ENCODE measurements at places on chromosomes 12 and 14. TPM values are rescaled to one million over a fixed set of nuclear protein-coding genes. Genes with fewer than 3 reads are reported as not detected.

The CHFR gene
- 7.1 TPM for total RNA-seq

GRCh38 chr12:89695100-89695499, 13.5 kb downstream of the ATP2B1 start:
- H3K27ac ChIP-seq = no peak overlapping the region
- no peaks in the 10 kb centered on the region for H3K36me3 ChIP-seq
- no peaks in the 10 kb centered on the region for H3K27me3 ChIP-seq

DNA sequence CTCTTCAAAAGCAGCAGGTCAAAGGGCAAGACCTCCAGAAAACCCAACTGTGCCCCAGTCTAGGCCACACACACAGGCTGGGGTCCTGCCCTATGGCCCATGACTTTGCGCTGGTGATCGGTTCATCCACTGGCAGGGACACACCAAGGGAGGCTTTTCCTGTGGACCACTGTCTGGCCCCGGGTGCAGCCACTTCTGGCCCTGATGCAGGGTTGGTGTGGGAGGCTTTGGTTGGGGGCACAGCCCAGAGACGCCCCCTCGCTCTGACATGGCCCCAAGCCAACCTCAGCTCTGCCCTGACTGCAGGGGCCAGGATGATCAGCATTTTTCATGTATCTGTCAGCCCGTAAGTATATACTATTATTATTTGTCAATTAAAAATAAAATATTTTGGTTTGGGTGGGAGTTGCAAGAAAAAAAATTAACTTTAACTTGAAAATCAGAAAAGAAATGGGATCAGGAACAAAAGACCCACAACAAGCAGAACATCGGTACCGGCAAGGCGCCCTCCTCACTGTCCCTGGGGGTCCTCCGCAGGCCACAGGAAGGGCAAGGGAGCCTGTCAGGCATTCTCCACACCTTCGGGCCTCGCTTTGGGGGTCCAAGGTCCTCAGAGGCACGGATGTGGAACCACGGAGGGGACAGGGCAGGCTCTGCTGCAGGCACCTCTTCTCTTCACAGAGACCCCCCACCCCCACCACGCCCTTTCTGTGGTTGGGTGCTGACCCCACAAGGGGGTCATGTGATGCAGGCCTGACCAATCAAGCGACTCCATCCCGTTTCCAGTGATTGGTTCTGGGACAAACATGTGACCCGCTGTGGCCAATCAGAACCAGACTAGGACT, 181.5 kb upstream of the SFSWAP start:
- no peaks in the 10 kb centered on the region for H3K27me3 ChIP-seq
- H3K27ac ChIP-seq = no peak overlapping the region
- no peaks in the 10 kb centered on the region for H3K36me3 ChIP-seq
- DNase-seq = no peak
- H3K4me1 ChIP-seq = no peaks in the 10 kb centered on the region

The OVCH1 gene
- total RNA-seq = not detected

GRCh38 chr12:122732170-122732569, 1.5 kb upstream of the HCAR1 start:
- no peaks in the 10 kb centered on the region for H3K4me1 ChIP-seq
- H3K27me3 ChIP-seq = no peaks in the 10 kb centered on the region
- no peak overlapping the region for H3K4me3 ChIP-seq
- H3K27ac ChIP-seq = no peak overlapping the region
- no peak for DNase-seq

- H3K27me3 ChIP-seq = no peaks in the 10 kb centered on the region
- H3K4me3 ChIP-seq = no peak overlapping the region
- no peak for DNase-seq
- no peak overlapping the region for H3K27ac ChIP-seq
Observed at GRCh38 chr12:28051516-28052354, 79.2 kb upstream of the PTHLH start.

The BCL11B gene
- 2.6 TPM for total RNA-seq

DNA sequence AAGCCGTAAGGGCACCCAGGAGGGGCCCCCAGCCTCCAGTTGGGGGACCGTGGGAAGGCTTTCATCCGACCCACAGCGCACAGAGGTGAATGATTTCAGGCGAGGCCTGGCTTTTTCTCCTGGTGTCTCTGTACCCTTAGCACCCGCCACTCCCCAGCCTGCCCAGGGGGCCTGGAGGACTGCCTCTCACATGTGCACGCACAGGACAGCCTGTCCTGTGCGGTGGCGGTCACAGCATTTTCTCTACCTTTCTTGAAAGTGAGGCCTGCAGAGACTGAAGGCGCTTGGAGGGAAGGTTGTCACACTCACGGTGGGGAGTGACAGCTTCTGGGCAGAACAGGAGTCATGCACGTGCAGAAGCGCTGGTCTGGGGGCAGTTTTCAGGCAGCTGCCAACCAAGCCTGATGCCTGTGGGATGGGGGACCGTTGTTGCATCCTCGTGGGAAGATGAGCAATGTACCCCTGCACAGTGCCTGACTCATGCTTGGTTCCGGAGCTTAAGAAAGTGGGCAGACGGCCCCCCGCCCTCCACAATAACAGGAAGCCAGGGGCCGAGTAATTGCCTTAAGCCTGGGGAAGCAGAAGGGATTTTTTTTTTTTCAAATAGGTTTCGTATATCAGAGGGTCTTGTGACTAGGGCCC, 148.1 kb downstream of the TSPAN9 start:
- H3K4me1 ChIP-seq = peaks cover 15% of the 10 kb centered on the region
- peak; percentile 74 for DNase-seq

- H3K27me3 ChIP-seq = no peaks in the 10 kb centered on the region
- no peaks in the 10 kb centered on the region for H3K36me3 ChIP-seq
- no peak for DNase-seq
- no peaks in the 10 kb centered on the region for H3K4me1 ChIP-seq
- H3K4me3 ChIP-seq = no peak overlapping the region
Observed at GRCh38 chr12:13436182-13436581, 239.7 kb downstream of the EMP1 start.

DNA sequence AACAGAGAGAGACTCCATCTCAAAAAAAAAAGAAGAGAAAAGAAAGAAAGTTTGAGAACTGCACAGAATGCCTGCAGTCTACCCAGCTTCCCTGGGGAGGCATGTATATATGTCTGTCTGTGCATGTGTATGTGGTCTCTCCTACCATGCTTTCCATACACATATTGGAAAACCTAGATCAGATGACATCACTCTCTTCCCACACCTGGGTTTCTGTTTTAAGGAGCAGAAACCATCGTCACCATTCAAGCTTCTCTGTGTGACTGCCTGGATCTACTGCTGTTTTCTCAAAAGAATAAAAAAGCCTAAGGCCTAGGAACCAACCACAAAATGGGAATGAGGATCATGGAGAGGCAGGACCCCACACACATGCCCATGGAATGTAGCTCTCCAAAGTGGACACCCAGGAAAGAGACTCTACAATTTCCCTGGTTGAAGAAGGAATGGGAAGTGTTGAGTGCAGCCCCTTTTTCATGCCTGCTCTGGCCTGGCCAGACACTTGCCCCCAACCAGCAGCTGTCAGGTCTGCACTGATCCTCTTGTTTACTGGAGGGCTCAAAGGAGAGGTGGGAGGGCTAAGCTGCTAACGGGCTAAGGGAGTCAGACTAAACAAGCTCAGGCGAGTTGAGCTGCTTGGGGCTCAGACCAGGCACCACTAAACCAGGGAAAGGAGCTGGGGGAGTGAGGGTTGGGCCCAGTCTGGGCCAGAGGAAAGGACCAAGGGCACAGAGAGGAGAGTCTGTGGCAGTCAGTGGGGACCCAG, 7.7 kb upstream of the PCK2 start:
- peaks cover 2% of the 10 kb centered on the region for H3K4me1 ChIP-seq
- no peaks in the 10 kb centered on the region for H3K36me3 ChIP-seq
- no peak overlapping the region for H3K4me3 ChIP-seq
- peaks cover 22% of the 10 kb centered on the region for H3K27me3 ChIP-seq

The MORN3 gene
- not detected for total RNA-seq

GRCh38 chr12:107467716-107468115, 217.9 kb upstream of the PWP1 start:
- peaks cover 31% of the 10 kb centered on the region for H3K4me1 ChIP-seq
- DNase-seq = peak; percentile 79
- H3K36me3 ChIP-seq = peaks cover 3% of the 10 kb centered on the region
- H3K4me3 ChIP-seq = no peak overlapping the region

DNA sequence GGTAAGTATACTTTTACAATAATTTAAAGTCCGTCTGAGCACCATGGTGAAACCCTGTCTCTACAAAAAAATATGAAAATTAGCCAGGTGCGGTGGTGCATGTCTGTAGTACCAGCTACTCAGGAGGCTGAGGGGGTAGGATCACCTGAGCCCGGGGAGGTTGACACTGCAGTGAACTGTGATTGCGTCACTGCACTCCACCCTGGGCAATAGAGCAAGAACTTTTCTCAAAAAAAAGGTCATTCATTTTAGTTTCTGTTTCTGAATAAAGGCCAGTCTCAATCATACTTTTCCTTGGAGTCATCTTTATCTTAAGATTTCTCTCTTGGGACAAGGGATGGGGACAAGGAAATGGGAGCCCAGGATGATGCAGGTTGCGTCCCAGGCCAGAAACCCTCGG, 12.9 kb downstream of the ANKRD13A start:
- H3K4me1 ChIP-seq = no peaks in the 10 kb centered on the region
- DNase-seq = no peak
- peaks cover 60% of the 10 kb centered on the region for H3K36me3 ChIP-seq
- H3K27ac ChIP-seq = no peak overlapping the region
- H3K4me3 ChIP-seq = no peak overlapping the region

The DPPA3 gene
- not detected for total RNA-seq

- no peaks in the 10 kb centered on the region for H3K36me3 ChIP-seq
- H3K27me3 ChIP-seq = no peaks in the 10 kb centered on the region
- DNase-seq = no peak
Observed at GRCh38 chr14:31057701-31058364, 31.7 kb upstream of the STRN3 start.

- DNase-seq = no peak
- H3K4me1 ChIP-seq = peaks cover 55% of the 10 kb centered on the region
- peaks cover 20% of the 10 kb centered on the region for H3K36me3 ChIP-seq
- H3K27me3 ChIP-seq = no peaks in the 10 kb centered on the region
- H3K27ac ChIP-seq = peak overlapping the region; percentile 64
Observed at GRCh38 chr14:92965281-92965680, 42.3 kb downstream of the CHGA start.

The KCNC2 gene
- total RNA-seq = not detected

GRCh38 chr14:57943038-57943437, 77.1 kb upstream of the SLC35F4 start:
- H3K4me3 ChIP-seq = no peak overlapping the region
- H3K4me1 ChIP-seq = no peaks in the 10 kb centered on the region
- H3K27me3 ChIP-seq = no peaks in the 10 kb centered on the region
- no peak for DNase-seq

The DDN gene
- not detected for total RNA-seq

The HOTAIR gene
- 11.1 TPM for total RNA-seq

- DNase-seq = peak; percentile 11
- H3K4me3 ChIP-seq = no peak overlapping the region
- no peak overlapping the region for H3K27ac ChIP-seq
- H3K36me3 ChIP-seq = no peaks in the 10 kb centered on the region
- H3K27me3 ChIP-seq = no peaks in the 10 kb centered on the region
Observed at GRCh38 chr12:24111086-24111485, 161.6 kb upstream of the SOX5 start.

The RFX4 gene
- not detected for total RNA-seq

The CELA1 gene
- total RNA-seq = 1.2 TPM

DNA sequence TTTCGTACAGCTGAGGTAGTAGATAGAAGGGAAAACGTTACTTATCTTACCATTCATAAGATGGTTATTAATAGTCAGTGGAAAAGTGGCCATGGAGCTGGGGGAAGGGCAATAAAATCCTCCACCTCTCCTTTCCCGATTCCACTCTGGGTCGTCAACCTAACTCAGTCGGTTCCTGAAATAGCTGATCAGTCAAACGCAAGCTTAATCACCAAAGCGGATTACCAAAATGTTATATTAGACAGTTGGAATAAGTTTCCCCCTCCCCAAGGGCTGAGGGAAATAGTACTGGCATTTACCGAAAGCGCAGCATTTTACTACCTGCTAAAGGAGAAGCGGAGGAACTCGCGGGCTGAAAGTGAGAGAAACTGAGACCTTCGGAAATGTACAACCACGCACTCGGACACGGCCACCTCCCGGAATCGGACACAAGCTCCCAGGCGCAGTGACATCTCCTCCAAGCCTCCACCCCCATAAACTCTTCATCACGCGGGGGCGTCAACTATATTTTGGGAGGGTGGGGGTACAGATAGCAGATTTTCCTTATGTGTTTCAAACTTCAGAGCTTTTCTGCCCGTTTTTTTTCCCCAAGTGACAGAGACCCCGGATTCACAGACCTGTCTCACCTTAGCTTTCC, 1.2 kb downstream of the PPM1H start:
- peaks cover 20% of the 10 kb centered on the region for H3K4me1 ChIP-seq
- H3K27ac ChIP-seq = no peak overlapping the region
- peaks cover 4% of the 10 kb centered on the region for H3K27me3 ChIP-seq
- DNase-seq = no peak
- H3K4me3 ChIP-seq = peak overlapping the region; percentile 63

The XRCC3 gene
- total RNA-seq = 20.1 TPM

The KRT83 gene
- total RNA-seq = not detected

The REP15 gene
- total RNA-seq = 0.94 TPM

GRCh38 chr12:68824597-68825250, 16.7 kb downstream of the MDM2 start:
- no peak overlapping the region for H3K27ac ChIP-seq
- H3K4me1 ChIP-seq = peaks cover 17% of the 10 kb centered on the region
- DNase-seq = peak; percentile 91
- H3K36me3 ChIP-seq = peaks cover 99% of the 10 kb centered on the region
- H3K4me3 ChIP-seq = no peak overlapping the region
- no peaks in the 10 kb centered on the region for H3K27me3 ChIP-seq

The SAMD15 gene
- 0.82 TPM for total RNA-seq

GRCh38 chr12:103308396-103308795, 187.4 kb downstream of the C12orf42 start:
- H3K36me3 ChIP-seq = no peaks in the 10 kb centered on the region
- no peaks in the 10 kb centered on the region for H3K4me1 ChIP-seq
- H3K27me3 ChIP-seq = peaks cover 4% of the 10 kb centered on the region

The DIO2 gene
- 27.3 TPM for total RNA-seq

GRCh38 chr14:76872796-76873432, 46.7 kb downstream of the LRRC74A start:
- no peak overlapping the region for H3K4me3 ChIP-seq
- H3K36me3 ChIP-seq = no peaks in the 10 kb centered on the region
- no peak overlapping the region for H3K27ac ChIP-seq
- H3K4me1 ChIP-seq = peaks cover 19% of the 10 kb centered on the region
- DNase-seq = no peak
- 0 out of 2 replicates have a peak, but pooled peaks cover 4% of the 10 kb centered on the region for H3K27me3 ChIP-seq

The NOC4L gene
- 10.1 TPM for total RNA-seq
